ENCODE measurements at places on chromosomes 2 and 18.

GRCh38 chr18:52465391-52465790 is 125.4 kb downstream of the DCC start:
- DNase-seq, result no peak

- DNase-seq, result no peak
Measured at GRCh38 chr2:27920148-27920885, 29.8 kb downstream of the BABAM2 start.

GRCh38 chr2:133884739-133885381 is 316.6 kb upstream of the NCKAP5 start:
- DNase-seq, result no peak

DNA sequence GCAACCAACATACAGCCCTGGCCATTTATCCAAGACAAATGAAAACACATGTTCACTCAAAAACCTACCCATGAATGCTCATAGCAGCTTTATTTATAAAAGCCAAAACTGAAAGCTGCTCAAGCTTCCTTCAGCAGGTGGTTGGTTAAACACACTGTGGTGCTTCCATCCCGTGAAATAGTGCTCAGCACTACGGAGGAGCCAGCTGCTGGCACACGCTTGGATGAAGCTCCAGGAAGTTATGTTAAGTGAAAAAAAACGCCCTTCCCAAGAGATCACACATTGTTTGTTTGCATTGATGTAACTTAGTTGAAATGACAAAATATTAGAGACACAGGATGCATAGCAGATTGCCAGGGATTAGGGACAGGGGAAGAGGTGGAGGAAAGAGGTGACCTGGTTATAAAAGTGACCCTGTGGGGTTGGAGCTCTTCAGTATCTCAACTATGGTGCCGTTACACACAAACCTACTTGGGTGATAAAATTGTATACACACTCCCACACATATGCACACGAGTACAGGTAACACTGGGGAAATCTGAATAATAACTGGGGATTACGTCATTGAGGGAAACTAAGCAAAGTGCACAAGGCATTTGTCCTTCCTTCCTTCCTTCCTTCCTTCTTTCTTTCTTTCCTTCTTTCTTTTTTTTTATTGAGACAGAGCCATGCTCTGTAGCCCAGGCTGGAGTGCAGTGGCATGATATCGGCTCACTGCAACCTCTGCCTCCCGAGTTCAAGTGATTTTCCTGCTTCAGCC is 6.2 kb upstream of the ALPG start:
- DNase-seq, result no peak

DNA sequence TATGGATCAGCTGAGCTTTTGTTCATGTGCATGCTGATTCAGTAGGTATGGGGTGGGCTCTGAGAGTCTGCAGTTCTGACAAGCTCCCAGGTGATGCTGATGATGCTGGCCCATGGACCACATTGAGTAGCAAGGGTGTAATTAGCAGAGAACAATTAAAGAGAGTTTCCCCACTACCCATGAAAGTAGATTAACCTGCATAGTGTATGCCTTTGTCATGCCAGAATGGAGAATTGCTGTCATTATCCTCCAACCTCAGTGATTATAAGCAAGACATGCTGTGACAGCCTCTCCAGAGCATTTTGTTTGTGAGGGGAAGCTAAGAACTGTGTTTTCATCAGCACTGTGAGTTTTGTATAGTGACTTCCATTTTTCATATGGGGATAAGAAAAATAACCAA is 59.5 kb upstream of the LYPD1 start:
- DNase-seq, result no peak

GRCh38 chr2:198347349-198347748 is 543.0 kb downstream of the PLCL1 start:
- DNase-seq, result no peak

DNA sequence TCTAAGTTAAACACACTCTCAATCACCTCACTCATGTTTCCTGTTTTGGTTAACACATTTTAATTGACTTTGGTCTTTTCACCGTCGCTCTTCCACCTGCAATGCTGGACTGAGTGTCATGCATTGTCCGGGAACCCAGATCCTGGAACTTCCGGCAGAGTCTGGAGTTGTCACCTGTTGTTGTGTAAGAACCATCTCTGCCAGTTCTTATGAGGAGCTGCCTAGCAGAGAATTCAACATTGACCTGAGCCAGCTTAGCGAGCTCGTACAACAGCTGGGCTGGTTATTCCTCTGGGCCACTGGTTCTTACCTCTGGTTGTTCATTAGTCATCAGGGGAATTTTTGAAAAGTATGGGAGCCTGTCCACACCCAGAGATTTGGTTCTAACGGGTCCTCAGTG is 75.7 kb downstream of the BCL2L11 start:
- DNase-seq, result no peak

DNA sequence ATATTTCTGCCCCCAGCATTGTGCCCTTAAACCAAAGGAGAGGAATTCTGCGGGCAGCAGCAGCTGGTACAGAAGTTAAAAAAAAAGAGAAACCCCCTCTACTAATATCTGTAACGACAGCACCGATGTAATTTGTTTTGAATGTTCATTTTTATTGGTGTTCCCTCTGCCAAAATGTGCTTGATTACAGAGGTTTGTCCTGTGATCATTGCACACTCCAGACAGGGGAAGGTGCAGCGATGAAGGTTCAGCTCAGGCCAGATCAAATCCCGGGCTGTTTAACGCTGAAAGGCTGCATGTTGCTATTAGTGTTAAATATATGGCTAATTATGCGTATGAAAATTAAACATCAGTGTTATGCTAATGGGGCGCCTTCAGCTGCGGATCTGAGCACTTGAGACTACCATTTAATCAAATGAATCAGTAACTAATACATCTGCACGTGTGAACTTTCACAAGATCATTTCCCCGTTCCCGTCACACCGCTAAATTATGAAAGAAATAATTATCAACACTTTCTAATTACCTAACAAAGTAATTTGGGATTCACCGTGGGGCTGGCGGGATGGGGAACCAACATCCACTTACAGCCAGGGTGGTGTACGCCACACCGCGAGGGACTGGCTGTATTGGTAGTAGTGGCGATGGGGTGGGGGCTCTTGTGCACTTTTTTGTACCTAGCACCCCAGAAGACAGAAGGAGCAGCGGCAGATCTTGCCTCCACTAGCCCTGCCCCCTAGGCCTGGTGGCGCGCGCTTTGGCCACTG is 1.5 kb upstream of the DLX1 start:
- no peak for DNase-seq

DNA sequence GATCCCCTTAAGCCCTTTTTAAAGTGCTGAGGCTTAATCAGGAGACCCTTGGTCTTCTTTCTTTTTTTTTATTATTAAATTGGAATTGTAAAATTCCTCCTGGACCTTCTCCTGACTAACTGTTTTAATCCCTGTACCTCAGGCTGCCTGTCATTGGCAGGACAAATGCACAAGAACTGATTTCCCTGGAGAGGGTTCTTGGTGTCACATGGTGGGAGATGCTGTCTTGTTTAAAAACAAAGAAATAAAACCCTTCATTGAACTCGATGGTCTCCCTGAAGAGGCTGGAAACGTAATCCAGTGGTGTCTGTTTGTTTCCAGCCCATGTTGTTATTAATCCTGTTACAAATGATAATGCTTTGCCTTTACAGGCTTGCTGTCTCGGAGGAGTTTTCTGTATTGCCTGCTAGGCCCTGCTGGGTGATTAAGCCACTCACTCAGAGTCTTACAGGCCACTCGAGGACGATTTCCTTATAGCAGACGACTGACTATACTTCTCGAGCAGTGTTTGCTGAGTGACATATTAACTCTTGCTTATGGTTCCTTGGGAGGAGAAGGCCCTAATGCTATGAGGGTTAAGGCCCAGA is 100.5 kb upstream of the MGAT5 start:
- no peak for DNase-seq

- no peak for DNase-seq
Measured at GRCh38 chr2:170222298-170222697, 44.4 kb downstream of the MYO3B start.

DNA sequence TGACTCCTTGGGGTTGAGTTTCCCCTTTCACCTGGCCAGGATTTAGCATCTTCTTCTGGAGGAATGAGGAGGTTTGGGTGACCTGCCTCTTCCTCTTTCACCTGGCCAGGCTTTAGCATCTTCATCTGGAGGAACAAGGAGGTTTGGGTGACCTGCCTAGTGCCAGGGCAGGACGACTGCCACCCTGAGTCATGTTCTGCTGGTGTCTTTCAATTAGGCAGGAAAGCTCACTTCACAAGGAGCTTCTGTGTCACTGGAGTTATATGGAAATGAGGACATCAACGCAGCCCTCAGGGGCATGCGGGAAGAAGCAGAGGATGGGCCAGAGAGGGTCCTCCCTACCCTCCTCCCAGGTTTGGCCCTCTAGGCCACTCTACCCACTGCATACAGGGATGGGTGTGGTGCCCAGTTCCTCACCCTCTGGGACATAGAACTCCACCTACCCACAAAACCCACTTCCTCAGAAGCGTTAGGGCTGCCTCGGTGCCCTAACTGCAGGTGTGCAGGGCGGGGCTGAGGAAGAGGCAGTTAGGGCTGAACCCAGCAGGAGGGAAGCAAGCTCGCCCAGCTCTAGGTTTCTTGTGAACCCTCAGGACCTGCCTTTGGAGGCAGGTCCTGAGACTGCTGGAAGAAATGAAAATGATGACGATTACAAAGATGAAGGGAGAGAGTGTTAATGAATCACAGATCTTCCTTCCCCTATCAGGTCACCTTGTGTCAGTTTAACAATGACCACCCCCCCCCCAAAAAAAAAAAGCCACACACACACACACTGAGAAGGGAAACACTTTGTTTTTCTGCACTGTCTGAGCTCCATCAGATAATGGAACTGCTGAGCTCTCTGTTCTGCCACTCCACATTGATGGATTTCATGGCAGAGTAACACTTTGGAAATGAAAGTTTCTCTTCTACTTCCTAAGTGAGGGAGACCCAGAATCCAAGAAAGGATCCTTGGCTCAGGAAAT is 71.0 kb downstream of the ARL4C start:
- peak; percentile 42 for DNase-seq

- DNase-seq, result no peak
Measured at GRCh38 chr2:107002735-107003134, 116.8 kb upstream of the ST6GAL2 start.

DNA sequence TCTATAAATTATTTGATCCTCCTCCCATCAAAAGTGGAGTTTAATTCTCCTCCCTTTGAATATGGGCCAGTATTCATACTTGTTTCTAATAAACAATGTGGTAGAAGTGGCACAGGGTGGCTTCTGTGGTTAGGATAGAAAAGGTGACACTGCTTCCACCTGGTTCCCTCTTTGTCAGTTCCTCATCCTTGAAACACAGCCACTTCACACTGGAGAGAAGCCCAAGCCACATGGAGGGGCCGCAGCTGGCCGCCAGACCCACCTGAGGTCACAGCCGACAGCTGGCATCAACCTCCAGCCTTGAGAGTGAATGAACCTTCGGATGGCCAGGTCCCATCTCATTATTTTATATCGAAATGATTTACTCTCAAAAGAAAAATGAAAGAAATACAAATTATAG is 27.5 kb upstream of the SLC66A3 start:
- DNase-seq, result no peak

DNA sequence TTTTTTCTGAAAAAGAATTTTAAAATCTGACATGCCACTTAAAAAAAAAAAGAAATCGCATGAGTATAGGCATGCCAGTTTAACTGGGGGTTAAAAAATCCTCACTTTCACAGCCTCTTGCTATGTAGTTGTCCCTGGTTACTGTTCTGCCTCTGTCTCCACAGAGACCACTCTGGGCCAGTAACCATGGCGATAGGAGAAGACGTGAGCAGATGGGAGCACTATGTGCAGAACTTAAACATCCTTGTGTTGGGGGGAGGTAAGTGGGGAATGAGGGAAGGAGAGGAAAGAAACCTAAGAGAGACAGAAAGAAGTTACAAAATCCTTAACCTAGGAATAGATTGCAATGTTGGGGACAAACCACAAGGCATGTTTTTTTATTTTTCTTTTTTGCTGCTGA is 75.9 kb upstream of the CYRIA start:
- no peak for DNase-seq

DNA sequence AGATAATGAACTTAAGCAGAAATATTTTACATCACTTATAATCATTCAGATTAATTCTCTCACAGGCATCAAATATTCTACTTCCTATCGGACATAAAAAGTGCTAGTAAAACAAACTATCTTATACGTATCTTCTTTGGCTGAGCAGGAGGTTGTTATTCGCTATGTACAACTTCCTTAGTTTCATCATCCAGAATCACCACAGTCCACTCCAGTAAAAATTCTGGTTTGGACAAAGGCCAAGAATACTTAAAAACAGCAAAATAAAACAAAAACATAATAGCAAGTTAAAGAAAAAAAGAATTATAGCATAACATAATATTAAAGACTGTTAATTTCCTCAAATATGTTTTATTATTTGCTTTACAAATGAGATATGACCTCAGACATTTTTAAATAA is 1077.1 kb upstream of the CELF4 start:
- no peak for DNase-seq

DNA sequence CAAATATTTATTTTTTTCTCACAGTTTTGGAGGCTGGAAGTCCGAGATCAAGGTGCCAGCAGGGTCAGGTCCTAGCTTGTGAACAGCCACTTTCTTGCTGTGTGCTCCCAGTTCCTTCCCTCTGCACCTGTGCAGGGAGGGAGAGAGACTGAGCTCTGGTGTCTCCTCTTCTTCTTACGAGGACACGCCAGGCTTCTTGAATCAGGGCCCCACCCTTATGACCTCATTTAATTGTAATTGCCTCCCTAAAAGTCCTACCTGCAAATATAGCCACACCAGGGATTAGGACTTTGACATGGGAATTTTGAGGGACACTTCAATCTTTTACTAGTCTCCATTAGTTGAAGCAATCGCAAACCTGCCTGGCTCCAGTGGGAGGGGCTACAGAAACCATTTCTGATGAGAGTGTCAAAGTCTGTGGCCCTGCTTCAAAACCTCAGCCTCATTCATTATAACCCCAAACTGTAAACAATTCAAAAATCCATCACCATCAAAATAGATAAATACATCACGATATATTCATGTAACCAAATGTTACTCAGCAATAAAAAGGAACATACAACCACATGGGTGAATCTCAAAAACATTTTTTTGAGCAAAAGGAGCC is 18.2 kb upstream of the SEH1L start:
- no peak for DNase-seq

- no peak for DNase-seq
Measured at GRCh38 chr18:56509656-56510055, 128.7 kb downstream of the TXNL1 start.

DNA sequence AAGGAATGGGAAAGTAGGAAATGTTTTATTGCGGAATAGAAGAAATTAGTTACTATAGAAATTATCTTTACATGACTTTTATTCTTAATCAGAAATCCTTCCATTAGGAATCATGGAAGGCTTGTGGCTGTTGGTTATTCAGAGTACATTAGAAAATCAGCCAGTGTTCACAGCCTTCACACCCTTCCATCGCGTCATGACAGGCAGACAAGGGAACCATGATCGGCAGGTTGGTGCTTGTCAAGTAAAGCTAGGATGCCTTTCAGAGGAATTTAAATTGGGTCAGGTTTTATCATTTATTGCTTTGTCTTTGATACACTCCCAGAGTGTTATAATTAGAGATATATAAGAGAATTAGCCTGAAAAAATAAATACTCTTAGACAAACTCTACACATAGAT is 400.6 kb downstream of the THSD7B start:
- no peak for DNase-seq

DNA sequence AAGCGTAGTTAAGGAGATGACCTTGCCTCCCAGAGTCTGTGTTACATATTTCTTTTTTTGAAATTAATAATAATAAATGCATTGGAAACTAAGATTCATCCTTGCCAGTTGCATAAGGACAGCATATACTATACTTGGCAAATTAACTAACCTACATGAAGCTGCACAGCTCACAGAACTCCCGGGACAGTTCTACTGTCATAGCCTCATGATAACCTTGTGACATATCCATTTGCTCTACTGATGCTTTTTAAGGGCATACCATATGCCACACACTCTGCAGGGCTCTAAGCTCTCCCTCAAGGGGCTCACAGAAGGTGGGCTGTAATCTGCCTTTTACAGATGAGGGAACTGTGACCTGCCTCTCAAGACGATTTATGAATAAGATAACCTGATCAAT is 3.8 kb downstream of the ITGB1BP1 start:
- DNase-seq, result no peak
